T-helper 22 cell (primary cell): ENCODE measurements at places on chromosomes 11 and 22.

- no peak for DNase-seq
Measured at GRCh38 chr22:25525376-25525775, 39.1 kb upstream of the GRK3 start.

DNA sequence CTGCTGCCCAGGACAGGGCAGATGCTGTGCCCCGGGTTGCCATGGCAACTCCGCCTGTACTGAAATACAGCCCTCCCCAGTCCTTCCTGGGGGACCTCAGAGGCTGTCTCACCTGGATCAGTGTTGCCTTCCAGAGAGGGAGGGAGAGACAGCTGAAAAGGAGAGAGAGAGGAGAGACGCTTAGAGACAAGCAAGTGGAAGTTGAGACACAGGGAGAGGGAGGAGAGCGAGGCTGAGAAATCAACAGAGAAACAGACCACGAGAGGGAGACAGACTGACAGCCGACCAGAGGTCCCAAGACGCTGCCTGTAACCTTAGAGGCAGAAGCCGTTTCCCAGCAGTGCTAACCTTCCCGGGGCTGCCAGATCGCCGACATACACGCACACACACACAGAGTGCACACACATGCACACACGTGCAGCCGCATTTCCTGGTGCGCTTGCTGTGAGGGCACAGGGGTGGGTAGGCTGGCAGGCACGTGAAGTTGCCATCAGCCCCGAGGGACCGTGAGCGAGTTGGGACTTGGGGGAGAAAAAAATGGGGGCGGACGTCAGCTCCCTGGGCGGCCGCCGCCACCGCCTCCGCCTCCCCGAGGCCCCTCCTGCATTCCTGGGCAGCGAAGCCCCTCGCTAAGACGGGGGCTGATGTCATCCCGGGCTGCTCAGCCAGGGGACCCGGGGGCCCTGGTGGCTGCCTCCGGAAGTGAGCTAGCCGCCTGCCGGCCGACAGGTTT, 88.6 kb upstream of the CRYBB3 start:
- peak; percentile 4 for DNase-seq

DNA sequence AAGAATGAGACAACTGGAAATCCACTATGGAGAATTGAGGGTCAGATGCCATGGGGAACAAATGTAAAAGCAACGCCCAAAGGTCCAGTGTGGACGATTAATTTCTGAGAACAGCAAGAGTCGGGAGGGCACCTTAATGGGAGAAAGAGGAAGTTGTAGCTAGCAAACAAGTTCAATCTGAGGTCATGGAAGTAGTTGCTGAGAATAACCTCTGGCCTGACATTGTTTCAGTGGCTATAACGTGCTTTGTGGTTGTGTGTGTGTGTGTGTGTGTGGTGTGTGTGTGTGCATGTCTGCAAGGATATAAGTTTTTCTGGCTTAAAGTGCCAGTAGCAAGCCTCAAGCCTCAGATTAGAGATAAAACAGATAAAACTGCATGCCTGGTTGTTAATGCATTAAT, 1630.1 kb upstream of the TENM4 start:
- no peak for DNase-seq

- peak; percentile 80 for DNase-seq
Measured at GRCh38 chr11:117178210-117179034, at the start of gene SIDT2. Gene SIDT2 (plus strand): TSS chr11:117178743. CDS start chr11:117179264, 521 bp downstream.

DNA sequence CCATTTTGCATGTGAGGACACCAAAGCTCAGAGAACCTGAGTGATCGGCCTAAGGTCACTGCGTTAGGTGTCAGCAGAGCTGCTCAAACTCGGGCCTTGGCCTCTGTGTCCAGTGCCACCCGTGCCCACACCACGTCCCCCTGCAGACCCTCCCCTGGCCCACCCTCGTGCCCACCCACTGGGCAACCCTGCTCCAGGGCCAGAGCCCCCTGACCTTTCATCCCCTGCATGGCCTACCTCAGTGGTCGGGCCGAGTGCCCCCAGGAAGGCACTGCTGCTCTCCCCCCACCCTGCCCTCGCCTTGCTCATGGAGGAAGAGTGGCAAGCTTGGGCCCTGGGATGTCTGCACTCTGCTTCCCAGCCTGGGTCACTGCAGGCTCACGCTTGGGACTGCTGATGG, 17.7 kb downstream of the B3GAT1 start:
- DNase-seq, result no peak

GRCh38 chr11:63766531-63767235, 1.9 kb downstream of the ZFTA start:
- no peak for DNase-seq

GRCh38 chr22:37223965-37224551, 11.8 kb upstream of the SSTR3 start:
- DNase-seq, result no peak

DNA sequence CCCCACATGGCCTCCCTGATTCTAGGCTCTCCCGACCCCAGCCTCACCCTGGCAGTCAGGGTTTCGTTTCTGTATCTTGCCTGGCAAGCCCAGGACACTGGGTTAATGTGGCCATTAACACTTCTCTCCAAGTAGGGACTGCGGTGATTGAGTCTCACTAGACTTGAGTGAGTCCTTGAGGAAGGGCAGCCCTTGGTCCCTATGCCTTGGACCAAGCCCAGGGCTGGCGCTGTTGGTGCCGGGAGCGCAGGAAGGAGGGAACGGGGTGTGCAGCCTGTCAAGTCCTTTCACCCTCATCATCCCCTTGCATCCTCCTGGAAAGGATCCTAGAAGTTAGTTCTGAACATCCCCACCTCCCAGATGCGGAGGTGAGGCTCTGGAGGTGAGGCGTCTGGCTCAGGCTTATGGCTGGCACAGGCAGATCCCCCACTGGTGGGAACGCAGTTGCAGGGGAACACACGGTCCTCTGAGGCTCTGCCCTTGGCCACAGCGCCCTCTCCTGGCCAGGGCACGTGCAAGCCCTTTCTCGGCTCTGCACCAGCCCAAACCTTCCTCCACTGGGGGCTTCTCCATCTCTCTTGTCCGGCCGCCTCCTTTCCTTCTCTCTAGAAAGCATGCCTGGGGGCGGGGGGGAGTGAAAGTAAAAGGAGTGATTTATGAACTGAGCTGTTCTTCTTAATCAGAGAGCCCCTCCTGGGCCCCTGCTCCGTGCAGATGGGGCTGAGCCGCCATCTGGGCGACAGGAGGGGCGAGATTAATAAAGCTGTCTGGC, 56.7 kb downstream of the TP53I11 start:
- peak; percentile 26 for DNase-seq

DNA sequence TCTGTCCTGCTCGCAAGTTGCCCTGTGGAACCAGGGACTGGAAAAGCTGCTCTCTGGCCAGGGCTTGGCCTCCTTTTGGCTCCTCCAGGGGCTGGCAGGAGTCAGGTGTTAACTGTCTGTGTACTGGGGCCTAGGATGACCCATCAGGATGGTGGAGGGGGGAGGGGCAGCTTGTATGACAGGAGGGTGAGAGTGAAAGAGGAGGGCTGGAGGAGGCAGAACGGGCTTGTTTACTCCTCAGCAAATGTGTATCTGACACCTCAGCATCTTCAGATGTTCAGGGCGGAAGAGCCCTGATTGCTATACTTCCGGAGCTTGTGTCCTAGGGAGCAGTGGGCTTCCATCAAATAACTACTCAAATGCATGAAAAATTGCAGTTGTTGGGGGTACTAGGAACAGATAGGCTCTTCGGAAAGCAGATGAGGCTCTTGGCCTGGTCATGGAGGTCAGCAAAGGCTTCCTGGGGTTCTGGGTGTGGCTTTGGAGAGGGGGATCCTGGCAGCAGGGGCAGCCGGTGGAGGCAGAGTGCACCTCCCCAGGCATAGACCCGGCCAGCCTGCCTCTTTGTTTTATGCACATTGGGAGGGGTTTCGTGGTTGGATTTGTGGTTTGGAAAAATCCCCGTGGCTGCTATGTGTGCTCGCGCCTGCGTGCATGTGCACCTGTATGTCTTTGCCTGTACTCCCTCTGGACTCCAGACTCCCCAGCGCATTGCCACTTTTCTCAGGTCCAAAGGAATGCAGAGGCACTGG, 31.2 kb downstream of the CD82 start:
- DNase-seq, result peak; percentile 73

DNA sequence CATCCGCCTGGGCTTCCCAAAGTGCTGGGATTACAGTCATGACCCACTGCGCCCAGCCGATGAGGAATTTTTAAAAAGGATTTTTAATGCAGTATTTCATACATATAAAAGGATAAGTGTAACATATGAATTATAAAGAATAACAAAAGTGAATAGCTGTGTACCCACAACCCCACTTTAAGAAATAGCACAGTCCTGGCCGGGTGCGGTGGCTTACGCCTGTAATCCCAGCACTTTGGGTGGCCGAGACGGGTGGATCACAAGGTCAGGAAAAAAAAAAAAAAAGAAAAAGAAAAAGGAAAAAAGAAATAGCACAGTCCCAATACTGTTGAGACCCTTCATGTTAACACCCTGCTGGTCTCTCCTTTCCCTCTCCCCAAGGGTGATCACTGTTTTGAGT, 54.3 kb upstream of the CABP7 start:
- no peak for DNase-seq

GRCh38 chr11:17991783-17992433, 20.9 kb downstream of the SERGEF start:
- peak; percentile 9 for DNase-seq

- DNase-seq, result no peak
Measured at GRCh38 chr11:121587182-121587581, 134.4 kb upstream of the SORL1-AS1 start.

DNA sequence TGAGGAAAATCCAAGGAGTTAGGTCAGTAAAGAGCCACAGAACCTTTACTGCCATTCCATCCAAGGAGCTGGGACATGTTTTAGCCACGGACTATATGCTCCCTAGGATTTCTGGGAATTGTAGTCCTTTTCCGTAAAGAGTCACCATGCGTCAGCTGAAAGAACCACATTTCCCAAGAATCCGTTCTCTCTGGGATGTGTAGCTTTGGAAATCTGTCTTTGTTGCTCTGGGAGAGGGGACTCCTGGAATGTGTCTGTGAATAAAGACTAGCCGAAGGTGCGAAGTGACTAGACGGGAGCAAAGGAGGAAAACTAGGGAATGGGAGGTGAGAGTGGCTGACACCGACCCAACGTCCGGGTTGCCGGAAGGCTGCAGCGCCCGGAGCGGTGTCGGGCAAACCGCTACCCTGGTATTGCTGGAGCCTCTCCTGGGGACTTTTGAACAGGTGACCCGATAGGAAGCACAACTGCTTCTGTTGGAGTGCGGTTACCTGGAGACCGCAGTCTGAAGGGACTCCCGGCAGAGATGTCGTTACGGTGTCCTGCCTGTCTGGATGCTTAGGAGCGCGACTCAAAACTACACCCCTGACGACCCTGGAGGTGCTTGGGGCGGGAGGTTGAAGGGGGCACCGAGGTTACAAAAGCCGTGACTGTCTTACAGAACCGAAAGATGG, at the start of gene IFTAP:
Gene IFTAP (plus strand): TSS at position 187 of the 674 bp plus-strand sequence. CDS start 15,602 bp downstream, outside the sequence.
- DNase-seq, result no peak

GRCh38 chr11:69220561-69221051, 64.9 kb downstream of the SMIM38 start:
- DNase-seq, result no peak

DNA sequence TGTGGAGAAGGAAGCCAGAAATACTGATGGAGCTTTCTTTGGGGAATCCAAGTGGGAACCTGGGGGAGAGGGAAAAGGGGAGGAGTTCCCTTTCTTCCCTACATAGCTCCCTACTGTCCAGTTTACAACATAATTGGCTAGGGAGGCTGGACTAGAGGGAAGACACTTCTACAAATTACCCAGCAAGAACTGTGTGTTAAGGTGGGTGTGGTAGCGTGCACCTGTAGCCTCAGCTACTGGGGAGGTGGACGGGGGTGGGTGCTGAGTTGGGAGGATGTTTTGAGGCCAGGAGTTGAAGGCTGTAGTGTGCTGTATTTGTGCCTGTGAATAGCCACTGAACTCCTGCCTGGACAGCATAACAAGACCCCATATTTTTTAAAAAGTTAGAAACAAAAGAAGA, 74.0 kb downstream of the NAV2 start:
- DNase-seq, result no peak

DNA sequence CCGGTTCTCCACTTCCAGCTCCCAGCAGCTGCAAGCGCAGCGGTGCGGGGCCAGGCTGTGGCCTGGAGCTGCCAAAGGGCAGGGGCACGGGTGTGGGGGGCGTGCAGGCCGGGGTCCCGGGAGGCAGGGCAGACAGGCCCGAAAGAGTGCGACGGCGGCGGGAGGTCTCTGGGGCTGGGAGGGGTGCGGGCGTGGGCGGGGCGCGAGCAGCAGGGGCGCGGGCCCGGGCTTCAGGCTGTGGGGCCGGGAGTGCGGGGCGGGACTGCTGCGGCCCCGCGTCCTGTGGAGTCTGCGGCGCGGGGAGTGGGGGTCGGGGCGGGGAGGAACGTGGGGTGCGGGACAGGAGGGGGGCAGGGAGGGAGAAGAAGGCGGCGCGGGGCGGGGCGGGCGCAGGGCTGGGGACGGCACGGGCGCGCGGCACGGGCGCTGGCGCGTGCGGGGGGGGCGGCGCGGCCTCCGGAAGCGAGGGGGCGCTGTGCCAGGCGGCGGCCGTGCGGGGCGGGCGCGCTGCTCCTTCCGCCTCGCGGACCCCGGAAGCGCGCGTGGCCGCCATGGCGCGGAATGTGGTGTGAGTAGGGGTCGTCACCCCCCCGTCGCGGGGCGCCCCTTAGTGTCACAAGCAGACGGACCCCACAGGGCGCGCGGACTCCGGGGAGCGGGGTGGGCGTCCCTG, at the start of gene MRPL23:
Gene MRPL23 (plus strand): TSS at position 521 of the 673 bp plus-strand sequence. CDS start 31 bp downstream, at position 552.
- no peak for DNase-seq

- DNase-seq, result no peak
Measured at GRCh38 chr11:95187723-95188122, 43.3 kb downstream of the SESN3 start.

DNA sequence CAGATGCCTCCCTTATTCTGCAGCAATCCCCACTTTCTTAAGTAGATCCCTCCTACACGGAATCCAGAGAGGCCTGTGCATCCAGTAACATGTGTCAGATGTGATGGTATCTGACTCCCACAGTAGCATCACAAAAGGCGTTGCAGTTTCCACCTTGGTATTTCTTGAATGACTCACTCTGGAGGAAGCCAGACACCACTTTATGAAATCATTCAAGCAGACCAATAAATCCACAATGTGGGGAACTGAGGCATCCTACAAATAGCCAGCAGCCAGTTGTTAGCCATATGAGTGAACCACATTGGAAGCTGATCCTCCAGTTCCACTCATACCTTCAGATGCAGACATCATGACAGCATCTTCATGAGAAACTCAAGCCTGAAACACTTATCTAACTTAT, 798.1 kb downstream of the OPCML start:
- no peak for DNase-seq

GRCh38 chr22:30754971-30755758, 60.5 kb downstream of the OSBP2 start:
- no peak for DNase-seq

DNA sequence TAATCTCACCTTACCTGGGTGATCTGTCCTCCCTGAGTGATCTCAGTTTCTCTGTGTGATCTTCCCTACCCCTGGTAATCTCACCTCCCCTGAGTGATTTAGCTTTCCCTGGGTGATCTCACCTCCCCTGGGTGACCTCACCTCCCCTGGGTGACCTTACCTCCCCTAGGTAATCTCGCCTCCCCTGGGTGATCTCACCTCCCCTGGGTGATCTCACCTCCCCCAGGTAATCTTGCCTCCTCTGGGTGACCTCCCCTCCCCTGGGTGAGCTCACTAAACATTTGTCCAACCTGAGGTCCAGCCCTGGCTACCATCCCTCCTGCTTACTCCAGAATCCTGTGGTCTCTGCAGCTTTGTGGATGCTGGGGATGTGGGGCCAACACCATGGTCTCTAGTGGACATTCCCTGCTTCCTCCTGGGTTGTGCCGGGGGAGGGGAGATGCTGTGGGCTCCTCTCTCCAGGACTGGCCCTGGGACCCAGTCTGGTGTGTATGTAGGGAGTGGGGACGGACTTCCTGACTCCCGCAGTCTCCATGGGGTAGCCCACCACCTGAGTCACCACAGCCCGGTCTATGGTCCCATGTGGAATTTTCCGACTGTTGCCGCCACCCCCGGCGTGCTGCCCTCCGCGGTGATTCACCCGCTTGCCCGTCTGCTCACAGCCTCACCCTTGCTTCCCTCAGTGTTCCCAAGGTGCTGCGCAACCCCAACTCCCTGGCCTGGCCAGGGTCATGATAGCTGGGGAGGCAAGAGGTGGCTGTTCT, 9.9 kb downstream of the LSP1 start:
- DNase-seq, result no peak
